ENCODE measurements at places on chromosomes 1 and 21. TPM values are rescaled to one million over a fixed set of nuclear protein-coding genes. Genes with fewer than 3 reads are reported as not detected.
A peak's percentile ranks its signal among the peaks of the same experiment; 100 is the strongest.

GRCh38 chr1:240965581-240966091 lies 353.7 kb upstream of the GREM2 start:
- DNase-seq = no peak
- H3K27ac ChIP-seq = no peak overlapping the region
- H3K4me1 ChIP-seq = no peaks in the 10 kb centered on the region
- no peak overlapping the region for H3K4me3 ChIP-seq
- H3K27me3 ChIP-seq = no peaks in the 10 kb centered on the region

- H3K4me3 ChIP-seq = no peak overlapping the region
- H3K27ac ChIP-seq = no peak overlapping the region
- no peaks in the 10 kb centered on the region for H3K36me3 ChIP-seq
- H3K4me1 ChIP-seq = peaks cover 3% of the 10 kb centered on the region
- H3K27me3 ChIP-seq = no peaks in the 10 kb centered on the region
Measured at GRCh38 chr1:42679364-42679983, 2.7 kb upstream of the YBX1 start.

GRCh38 chr21:45742247-45742646 lies 98.7 kb downstream of the PCBP3 start:
- H3K4me3 ChIP-seq = no peak overlapping the region
- no peak overlapping the region for H3K27ac ChIP-seq
- no peaks in the 10 kb centered on the region for H3K4me1 ChIP-seq
- DNase-seq = no peak
- H3K36me3 ChIP-seq = no peaks in the 10 kb centered on the region

- H3K4me1 ChIP-seq = peaks cover 3% of the 10 kb centered on the region
- no peaks in the 10 kb centered on the region for H3K36me3 ChIP-seq
- H3K27me3 ChIP-seq = no peaks in the 10 kb centered on the region
Measured at GRCh38 chr1:203188686-203189232, 2.3 kb upstream of the CHI3L1 start.

DNA sequence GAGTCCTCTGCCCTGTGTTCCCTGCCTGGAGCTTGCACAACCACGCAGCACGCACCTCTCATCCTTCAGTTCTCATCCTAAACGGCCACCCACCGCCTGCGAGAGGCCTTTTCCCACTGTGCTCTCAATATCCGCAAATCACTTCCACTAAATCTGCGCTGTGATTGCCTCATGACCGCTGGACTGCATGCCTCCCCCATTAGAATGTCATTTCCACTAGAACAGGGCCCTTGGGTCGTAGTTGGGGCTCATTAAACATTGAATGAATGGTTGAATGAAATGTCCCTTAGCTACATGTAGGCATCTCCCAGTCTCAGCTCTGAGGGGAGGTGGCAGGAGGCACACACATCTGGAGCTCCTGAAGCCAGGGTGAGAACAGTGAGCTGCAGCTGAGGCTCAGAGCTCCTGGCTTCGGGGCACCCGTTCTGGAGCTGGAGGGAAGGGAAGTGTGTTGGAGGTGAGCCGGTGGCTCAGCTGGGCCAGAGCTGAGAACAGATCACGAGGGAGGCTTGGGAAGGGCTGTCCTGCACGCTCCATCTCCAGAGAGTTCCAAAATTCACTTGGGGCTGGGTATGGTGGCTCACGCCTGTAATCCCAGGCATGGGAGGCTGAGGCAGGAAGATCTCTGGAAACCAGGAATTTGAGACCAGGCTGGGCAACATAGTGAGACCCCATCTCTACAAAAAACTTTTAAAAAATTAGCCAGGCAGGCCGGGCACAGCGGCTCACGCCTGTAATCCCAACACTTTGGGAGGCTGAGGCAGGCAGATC lies 30.4 kb downstream of the TMEM201 start:
- no peaks in the 10 kb centered on the region for H3K4me1 ChIP-seq
- H3K27ac ChIP-seq = no peak overlapping the region
- no peaks in the 10 kb centered on the region for H3K36me3 ChIP-seq

DNA sequence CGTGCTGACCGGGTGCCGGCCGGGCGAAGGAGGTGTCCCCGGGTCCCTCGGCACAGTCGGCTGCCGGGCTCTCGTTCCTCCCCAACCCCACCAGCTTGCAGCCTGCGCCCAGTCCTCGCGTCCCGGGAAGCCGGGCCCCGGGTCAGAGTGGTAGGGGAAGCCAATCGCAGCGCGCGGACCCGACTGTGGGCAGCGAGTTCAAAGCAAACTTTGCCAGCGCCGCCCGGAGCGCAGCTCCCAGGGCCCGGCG lies 328 bp downstream of the MYCL start:
- no peak overlapping the region for H3K27ac ChIP-seq
- no peak for DNase-seq
- no peaks in the 10 kb centered on the region for H3K27me3 ChIP-seq
- peak overlapping the region; percentile 32 for H3K4me3 ChIP-seq
- H3K4me1 ChIP-seq = peaks cover 10% of the 10 kb centered on the region

DNA sequence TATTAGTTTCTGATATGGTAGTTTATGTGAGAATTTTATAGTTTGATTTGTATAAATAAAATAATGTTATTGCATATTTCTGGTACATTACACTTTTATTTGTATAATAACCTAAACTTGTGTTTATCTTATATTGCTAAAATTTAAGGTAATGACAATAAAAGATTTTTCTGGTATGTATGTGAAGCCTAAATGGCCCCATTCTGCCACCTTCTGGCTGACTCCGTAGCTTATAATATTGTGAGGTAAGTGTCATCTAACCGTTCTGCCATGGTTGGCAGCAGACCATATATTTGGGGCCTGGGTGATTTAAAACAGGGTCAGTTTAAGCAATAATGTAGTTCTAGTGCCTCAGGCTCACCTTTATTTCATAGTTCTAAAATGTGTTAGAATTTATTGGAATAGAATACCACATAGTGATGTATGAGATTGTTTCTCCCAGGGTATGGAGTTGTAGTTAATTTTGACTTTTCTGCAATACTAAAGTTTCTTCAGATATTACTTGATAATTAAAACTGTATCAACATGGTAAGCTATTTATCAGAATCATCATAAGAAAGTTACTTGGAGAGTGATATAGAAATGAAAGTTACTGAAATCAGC lies 21.2 kb upstream of the PRKACB start:
- no peaks in the 10 kb centered on the region for H3K4me1 ChIP-seq
- no peaks in the 10 kb centered on the region for H3K36me3 ChIP-seq
- no peak overlapping the region for H3K4me3 ChIP-seq
- no peak overlapping the region for H3K27ac ChIP-seq
- DNase-seq = no peak

- no peak for DNase-seq
- H3K36me3 ChIP-seq = no peaks in the 10 kb centered on the region
- no peaks in the 10 kb centered on the region for H3K27me3 ChIP-seq
- H3K4me3 ChIP-seq = no peak overlapping the region
- no peaks in the 10 kb centered on the region for H3K4me1 ChIP-seq
- no peak overlapping the region for H3K27ac ChIP-seq
Measured at GRCh38 chr1:53356637-53357036, 28.8 kb upstream of the LRP8 start.

DNA sequence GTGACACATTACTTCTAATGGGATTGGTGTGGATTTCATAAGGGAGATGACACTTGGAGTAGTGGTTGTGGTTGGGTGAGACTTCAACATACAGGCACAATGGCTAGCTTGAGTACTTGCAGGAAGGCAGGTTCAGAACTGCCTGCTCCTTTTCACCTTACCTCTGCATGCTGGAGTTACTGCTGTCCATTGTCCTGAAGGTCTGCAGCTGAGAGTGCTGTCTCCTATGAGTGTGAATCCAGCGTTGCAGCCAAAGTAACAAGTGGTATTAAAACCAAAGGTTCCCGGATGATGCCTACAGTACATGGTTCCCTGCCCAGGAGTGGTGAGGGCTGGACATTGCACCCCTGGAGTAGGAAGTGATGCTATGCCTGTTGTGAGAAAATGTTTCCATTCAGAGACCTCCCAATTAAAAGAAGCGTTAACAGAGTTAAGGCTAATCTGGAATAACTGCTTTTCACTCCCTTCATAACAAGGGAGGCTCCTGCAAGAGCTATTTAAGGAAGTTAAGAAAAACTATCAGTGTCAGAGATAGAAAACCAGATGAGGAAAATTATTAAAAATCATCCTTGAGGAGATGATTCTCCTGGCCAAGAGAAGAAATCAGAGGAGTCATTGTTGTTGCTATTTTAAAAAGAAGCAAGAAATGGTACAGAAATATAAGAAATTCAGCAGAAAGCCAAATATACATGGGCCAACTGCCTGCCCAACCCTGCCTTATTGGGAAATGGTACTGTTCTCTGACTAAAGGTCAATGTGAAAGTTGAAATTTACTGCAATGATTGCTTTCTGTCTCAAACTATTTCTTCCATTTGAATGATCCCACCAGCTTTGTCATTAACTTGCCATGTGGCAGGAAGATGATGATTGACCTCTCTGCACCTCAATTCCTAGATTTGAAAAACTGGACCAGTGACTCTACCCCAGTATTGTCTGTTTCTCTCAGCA lies 9.8 kb upstream of the F5 start:
- no peak for DNase-seq
- H3K36me3 ChIP-seq = no peaks in the 10 kb centered on the region
- no peaks in the 10 kb centered on the region for H3K4me1 ChIP-seq
- no peak overlapping the region for H3K27ac ChIP-seq

DNA sequence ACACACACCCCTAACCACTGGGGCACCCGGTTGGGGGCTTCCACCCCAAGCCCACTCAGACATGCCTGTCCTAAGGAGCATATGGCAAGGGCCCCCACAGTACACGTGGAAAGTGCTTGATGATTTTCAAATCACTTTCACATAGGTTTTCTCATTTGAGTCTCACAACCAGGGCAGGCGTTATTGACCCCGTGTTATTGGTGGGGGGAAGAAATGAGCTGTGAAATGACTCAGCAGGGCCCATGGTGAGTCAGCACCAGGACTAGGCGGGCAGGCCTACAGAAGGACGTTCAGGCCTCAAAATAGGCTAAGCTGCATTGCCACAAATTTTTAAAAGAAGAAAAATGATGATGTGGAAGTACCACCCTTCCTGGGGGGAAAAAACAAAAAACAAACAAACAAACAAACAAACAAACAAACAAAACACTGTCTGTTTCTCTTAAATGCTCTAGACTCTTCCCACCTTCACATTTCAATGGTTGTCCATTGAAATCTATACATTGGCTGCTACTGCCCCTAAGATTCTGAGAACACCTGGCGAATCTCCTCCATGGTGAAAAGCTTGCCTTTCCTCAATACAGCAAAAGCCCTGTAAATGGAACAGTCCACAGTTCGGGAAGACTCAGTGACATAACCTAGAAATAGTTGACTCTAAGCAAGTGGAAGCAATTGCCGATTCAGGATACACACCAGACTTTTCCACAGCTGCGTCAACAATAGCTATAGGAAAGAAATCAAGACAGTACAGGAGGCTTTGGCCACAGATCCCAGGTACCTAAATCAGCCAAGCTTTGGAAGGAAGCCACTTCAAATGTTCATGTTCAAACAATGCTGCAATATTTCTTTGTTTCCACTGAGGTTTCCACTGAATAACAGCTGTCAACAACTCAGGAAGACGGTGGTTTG lies 234.7 kb downstream of the TOMM20 start:
- no peak overlapping the region for H3K4me3 ChIP-seq
- no peaks in the 10 kb centered on the region for H3K27me3 ChIP-seq
- DNase-seq = no peak
- H3K4me1 ChIP-seq = no peaks in the 10 kb centered on the region

- no peaks in the 10 kb centered on the region for H3K4me1 ChIP-seq
- H3K36me3 ChIP-seq = no peaks in the 10 kb centered on the region
- H3K4me3 ChIP-seq = no peak overlapping the region
Measured at GRCh38 chr21:30126576-30126975, 40.0 kb downstream of the CLDN17 start.

DNA sequence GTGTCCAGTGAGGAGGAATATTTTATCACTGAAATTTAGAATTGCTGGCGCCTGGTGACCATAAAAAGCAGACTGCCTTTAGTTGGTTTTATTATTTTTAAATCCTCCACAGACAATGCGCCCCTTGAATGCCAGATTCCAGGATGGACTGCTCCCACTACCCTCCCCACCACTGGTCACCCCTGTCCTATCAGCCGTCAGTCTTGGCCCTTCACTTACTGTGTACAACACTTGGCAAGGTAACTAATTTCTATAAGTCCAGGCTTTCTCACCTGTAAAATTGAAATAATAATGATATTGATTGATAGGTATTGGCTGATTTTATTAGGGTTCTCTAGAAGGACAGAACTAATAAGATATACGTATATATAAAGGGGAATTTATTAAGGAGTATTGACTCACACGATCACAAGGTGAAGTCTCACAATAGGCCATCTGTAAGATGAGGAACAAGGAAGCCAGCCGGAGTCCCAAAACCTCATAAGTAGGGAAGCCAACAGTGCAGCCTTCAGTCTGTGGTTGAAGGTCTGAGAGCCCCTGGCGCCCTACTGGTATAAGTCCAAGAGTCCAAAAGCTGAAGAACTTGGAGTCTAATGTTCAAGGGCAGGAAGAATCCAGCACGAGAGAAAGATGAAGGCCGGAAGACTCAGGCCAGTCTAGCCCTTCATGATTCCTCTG lies 17.8 kb downstream of the RHEX start:
- H3K27ac ChIP-seq = no peak overlapping the region
- H3K4me1 ChIP-seq = no peaks in the 10 kb centered on the region
- no peak for DNase-seq

DNA sequence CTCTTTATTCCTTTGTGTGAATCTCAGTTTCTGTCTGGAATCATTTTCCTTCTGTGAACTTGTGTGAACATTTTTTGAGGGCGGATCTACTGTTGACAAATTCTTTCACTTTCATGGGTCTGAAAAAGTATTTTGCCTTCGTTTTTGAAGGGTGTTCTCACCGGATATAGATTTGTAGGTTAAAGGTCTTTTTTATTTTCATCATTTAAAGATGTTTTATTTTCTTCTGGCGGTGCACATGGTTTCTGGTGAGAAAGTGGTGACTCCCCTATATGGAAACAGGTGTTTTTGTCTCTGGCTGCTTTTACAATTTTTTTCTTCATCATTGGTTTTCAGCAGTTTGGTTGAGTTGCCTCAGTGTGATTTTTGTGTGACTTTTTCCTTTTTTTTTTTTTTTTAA lies 94.9 kb downstream of the DYRK1A start:
- no peak overlapping the region for H3K4me3 ChIP-seq
- H3K27me3 ChIP-seq = no peaks in the 10 kb centered on the region
- H3K36me3 ChIP-seq = no peaks in the 10 kb centered on the region

DNA sequence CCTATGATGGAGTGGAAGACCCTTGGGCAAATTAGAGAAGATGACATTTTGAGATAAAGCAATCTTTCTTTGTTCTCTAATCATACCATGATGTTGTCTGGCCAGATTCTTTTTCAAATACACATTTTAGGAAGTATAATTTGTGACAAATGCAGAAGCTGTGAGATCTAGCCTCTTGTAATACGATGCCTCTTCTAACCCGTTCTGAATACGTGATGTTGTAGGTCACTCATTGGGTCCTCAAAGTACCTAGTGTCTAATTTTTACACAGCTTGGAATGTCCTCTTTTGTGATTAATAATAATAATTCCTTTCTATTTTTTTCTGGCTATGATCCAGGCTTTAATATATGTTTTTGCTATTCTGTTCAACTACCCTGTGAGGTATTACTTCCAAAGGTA lies 502.7 kb downstream of the NUF2 start:
- no peak for DNase-seq
- no peaks in the 10 kb centered on the region for H3K4me1 ChIP-seq
- no peaks in the 10 kb centered on the region for H3K27me3 ChIP-seq

The DYRK3 gene
- 16.2 TPM for polyA plus RNA-seq

The CASQ2 gene
- polyA plus RNA-seq = 43.0 TPM

The CCSAP gene
- 5.6 TPM for polyA plus RNA-seq

The NOTCH2 gene
- 21.3 TPM for polyA plus RNA-seq

The PADI2 gene
- 1.2 TPM for polyA plus RNA-seq

The SIPA1L2 gene
- 17.7 TPM for polyA plus RNA-seq
